ENCODE measurements at places on chromosomes 12 and 14.
A peak's percentile ranks its signal among the peaks of the same experiment; 100 is the strongest.

DNA sequence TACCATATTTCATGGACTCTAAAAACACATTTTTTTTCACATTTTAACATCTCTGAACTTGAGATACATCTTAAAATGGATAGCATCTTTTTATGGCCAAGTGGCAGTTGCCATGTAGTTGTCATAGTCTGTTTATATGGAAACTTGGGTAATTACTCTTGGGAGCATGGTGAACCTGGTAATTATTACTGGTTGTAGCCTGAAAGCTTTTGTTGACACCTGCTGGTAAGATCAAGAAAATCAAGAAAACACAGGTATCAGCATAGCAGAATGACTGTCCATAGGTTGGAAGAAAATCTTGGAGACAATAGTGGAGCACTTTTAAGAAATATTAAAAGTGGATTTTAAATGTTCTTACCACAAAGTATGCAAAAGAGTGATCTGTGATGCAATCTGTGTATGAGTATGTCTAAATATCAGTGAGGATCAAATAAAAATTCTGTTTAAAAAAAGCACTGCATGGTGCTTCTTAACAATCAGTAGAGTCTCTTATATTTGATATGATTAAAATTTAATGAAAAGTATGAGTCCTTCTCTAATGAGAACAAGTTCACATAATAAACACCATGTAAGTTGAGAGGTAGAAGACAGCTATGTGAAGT is 44.2 kb downstream of the TTC8 start:
- peak; percentile 24 for DNase-seq

- DNase-seq = no peak
Observed at GRCh38 chr14:105745433-105746123, 219.2 kb downstream of the TMEM121 start.

GRCh38 chr12:31019561-31019960 is 54.1 kb upstream of the DDX11 start:
- no peak for DNase-seq

DNA sequence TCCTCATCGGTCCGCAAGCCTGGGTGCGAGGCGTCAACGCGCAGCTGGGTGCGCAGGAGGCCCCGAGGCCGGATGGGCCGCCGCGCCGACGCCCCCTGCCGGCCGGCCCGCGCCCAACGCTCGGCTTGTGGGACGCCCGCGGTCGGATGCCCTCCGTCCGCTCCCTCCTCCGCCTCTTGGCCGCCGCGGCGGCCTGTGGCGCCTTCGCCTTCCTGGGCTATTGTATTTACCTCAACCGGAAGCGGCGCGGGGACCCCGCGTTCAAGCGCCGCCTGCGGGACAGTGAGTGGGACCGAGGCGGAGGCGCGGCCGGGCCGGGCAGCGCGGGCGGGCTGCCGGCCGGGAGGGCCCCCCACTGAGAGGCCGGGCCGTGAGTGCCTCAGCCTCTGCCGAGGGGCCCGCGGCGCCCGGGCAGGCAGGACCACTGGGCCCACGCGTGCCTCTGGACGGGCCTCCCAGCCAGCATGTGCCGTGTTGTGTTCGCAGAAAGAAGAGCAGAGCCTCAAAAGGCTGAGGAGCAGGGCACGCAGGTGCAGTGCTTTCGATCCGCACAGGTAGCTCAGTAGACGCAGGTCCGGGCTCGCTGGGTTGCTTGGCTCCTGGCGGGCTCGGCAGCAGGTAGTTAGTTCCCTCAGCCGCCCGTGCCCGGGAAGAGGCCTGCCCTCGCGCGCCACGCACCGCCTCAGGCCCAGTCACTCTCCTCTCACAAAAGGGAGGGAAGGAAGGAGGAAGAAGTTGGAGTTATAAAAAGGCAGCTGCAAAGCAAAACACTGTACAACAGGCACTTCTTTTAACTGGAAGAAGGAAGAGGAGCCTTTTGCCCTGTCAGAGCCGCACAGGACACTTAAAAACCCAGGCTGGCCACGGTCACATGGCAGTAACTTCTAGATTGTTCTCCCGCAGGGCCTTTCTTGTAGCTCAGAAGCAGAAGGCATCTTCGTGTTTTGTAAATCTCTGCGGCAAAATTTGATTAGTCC is at the start of gene TOMM20L:
Gene TOMM20L, plus strand, starts transcription at position 119 of the 977 bp plus-strand sequence. Its CDS starts 28 bp downstream, at position 147.
- no peak for DNase-seq

- DNase-seq = no peak
Observed at GRCh38 chr12:26748412-26748740, 84.6 kb downstream of the ITPR2 start.

DNA sequence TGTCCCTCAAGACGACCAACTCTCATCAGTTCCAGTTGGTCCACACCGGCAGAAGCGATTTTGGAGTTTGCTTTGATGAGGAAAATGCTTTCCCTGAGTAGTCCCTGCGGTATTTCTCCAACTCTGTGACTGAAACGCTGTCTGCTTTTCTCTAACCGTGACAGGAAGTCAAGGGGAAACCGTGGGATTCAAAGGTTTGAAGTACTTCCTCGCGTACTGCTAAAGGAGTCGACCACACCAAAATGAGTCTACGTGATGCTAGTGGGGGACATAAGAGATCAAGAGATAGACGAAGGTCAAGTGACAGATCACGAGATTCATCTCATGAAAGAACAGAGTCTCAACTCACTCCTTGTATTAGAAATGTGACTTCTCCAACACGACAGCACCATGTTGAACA is 28.6 kb downstream of the KRT76 start:
- DNase-seq = no peak

DNA sequence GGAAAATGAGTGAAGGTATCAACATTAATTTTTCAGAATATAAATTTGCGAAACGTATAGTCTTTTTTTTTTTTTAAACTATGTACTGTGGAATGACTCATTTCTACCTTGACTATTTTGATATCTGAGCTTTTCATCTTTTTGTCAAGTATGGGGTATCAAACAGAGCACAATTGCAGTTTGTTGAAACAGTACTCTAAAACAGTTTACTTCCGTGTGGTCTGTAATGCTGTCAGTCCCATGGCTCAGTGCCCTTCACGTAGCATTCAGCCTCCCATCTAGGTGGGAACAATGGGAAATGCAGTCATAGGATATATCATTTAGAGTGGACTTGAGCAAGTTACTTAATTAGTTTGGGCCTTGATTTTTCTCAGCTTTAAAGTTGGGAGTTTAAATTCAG is 139.5 kb downstream of the ERC1 start:
- DNase-seq = no peak

DNA sequence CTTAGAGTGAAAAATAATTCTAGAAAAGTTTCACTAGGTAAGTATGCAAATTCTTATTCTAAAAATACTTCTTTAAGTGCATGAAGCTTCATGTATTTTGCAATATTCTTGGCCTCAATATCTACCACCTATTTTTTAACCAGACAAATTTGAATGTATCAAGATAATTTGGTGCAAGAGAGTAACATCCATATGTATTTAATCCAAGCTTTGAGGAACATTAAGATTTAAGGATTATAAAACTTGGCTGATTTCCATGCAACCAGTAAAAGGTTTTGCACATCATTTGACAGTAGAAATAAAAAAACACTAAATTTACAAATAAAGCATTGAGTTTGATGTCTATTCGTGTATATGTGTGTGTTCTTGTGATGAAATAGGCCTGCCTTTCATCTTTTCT is 7.7 kb downstream of the LUM start:
- no peak for DNase-seq

DNA sequence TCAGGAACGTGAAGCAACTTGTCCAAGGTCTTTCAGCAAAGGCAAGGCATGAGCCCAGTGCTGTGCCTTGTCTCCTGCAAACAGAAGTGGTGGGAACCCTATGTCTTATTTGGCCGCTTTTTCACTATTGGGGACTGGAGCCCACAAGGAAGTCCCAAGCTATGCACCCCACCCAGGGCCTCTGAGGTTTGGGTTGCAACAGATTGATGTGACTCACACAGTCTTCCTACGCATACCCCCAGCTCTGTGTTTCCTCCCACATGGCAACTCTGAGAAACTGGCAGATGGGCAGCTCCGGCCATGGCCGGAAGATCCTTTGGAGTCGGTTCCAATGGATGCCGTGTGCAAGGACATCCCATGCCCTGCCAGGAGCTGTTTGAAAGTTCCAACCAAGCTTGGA is 28.3 kb upstream of the CMKLR1 start:
- no peak for DNase-seq

DNA sequence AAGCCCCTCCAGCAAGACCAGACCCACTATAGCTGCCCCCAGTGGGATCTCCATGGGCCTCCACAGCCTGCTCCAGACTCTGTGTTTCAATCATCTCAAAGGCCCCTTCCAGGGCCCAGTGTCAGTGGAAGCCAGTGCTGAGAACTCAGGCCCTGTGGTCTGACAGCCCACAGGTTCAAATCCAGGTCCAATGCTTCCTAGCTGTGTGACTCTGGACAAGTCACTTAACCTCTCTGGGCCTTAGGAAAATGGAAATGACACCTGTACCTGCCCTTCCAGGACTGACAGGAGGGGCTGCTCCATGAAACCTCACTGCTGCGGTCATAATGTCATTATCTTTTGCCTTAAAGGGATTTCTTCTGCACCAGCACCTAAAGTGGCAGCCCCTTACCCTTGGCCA is 101.9 kb downstream of the NCOR2 start:
- no peak for DNase-seq

DNA sequence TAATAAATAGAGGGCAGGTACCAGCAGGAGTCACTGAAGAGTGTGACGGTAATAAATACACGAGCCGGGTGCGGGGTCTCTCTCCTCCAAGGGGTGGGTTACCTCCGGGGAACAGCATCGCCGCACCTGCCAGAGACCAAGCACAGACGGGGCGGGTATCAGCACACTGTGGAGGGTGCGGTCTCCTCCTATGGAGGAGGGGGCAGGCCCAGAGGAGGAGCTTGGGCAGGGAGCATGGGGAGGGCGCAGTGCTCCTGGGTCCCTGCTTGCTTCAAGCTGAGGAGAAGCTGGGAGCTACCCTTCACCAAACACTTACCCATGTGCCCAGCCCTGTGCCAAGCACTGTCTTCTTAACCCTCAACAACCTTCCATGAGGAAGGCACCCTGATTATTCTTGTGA is 12.8 kb downstream of the PGF start:
- no peak for DNase-seq

- DNase-seq = no peak
Observed at GRCh38 chr12:27554421-27555186, 30.6 kb downstream of the PPFIBP1 start.

DNA sequence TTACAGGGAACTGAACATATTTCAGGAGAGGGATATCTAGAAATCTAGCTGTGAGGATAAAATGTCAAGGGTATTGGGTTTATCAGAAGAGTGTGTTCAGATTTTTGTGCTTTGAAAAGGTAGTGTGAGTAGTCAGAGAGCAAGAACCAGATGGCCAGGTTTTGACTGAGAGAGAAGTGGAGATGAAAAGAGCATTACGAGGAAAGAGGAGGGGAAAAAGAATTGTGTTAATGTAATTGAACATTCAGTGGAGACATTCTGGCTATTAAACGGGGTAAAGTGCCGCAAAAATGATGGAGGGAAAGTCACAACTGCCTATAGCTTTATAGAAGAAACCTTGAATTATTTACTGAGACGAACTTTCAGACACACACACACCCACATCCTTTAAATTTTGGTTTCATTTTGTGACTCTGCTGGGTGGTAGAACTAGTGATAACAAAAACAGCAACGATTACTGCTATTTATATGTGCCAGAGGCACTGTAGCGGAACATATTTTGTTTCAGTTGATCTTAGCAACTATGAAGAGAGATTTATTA is 213.6 kb downstream of the ERC1 start:
- DNase-seq = no peak

GRCh38 chr14:56131865-56132833 is 13.9 kb downstream of the PELI2 start:
- DNase-seq = peak; percentile 81

DNA sequence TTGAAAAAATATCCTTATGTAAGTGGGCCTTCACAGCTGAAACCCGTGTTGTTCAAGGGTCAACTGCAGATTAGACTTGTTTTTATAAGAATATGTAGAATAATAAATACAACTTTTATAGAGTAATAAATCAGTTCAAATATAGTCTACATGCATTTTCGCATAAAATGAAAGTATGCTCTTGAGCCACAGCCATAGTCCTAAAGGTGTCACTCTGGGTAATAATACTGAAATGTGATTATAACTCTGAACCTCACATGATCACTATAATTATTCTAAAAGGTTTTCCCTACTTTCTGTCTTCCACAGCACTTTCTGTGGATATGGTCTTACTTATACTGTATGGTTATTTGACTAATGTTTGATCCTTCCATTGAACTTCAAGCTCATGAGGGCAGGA is 185.8 kb downstream of the SLC6A15 start:
- DNase-seq = no peak

DNA sequence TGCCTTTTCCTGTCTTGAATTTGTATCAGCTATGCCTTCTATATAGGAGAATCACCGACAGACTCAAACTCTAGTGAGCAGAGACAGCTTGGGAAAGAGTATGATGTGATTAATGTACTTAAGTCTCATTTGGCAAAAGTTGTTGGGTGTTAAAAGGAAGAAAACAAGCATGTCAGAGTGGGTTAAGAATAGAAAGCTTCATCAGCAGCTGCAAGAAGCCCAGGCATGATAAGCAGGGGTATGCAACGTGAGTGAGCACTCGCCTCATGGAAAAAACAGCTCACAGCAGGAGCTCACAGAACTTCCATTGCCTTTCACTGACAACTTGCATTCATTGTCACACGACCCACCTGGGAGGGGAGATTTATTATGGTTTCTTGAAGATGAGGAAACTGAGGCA is 35.9 kb upstream of the WNK1 start:
- no peak for DNase-seq

GRCh38 chr12:4356041-4356327 is 23.5 kb downstream of the FGF23 start:
- DNase-seq = peak; percentile 64

- no peak for DNase-seq
Observed at GRCh38 chr14:92520102-92521057, 6.8 kb downstream of the RIN3 start.

All from SK-N-DZ (cell line).